Prostate gland (tissue), 2 donors: ENCODE measurements at places on chromosomes 6 and 20. TPM values are rescaled to one million over a fixed set of nuclear protein-coding genes. Genes with fewer than 3 reads are reported as not detected.

- H3K36me3 ChIP-seq: no peaks in the 10 kb centered on the region
- no peak for DNase-seq
- H3K27ac ChIP-seq: no peak overlapping the region
- H3K4me1 ChIP-seq: no peaks in the 10 kb centered on the region
- no peak overlapping the region for H3K4me3 ChIP-seq
These were observed 54.4 kb upstream of the PBOV1 start for GRCh38 chr6:138272533-138273315.

DNA sequence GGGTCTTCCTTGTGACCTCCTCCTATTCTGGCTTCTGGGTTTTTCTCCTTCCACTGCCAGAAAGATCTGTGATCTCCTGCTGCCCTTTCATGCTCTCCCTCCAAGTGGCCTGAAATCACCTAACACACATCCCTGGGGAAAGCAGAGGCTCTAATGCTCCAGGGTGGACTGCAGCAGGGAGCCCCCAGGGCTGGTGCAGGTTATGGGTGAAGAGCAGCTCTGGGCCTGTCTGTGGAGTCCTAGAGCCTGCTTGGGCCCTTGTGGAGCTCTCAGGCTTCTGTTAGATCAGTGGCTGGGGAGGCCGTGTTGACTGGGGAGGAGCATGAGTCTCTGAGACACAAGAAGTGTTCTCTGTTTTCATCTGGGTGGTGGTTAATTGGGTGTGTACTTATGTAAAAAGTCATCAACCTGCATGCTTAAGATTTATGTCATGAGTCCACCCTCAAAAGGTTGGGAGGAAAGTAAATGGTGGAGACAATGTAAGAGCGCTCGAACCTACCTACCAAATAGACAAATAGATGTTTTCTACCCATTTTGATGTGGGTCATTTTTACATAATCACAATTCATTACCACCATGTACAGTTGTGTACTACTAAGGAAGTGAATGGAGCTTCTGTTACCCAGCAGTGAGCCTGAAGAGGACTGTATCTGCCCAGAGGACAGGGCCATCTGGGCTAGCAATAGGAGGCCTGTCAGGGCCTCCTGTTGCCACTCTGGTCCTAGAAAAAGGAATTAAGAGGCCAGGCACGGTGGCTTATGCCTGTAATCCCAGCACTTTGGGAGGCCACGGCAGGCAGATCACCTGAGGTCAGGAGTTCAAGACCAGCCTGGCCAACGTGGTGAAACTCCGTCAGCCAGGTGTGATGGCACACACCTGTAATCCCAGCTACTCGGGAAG, 32.0 kb upstream of the RNF8 start:
- H3K4me3 ChIP-seq: no peak overlapping the region
- peaks cover 3% of the 10 kb centered on the region for H3K36me3 ChIP-seq
- no peaks in the 10 kb centered on the region for H3K27me3 ChIP-seq

PSMB9 gene
- 27.7 TPM for total RNA-seq

GRCh38 chr6:21375151-21376116, 218.1 kb upstream of the SOX4 start:
- H3K27me3 ChIP-seq: no peaks in the 10 kb centered on the region
- H3K27ac ChIP-seq: no peak overlapping the region
- H3K4me1 ChIP-seq: no peaks in the 10 kb centered on the region
- no peak overlapping the region for H3K4me3 ChIP-seq

- H3K27ac ChIP-seq: no peak overlapping the region
- H3K4me1 ChIP-seq: no peaks in the 10 kb centered on the region
- no peak overlapping the region for H3K4me3 ChIP-seq
- no peaks in the 10 kb centered on the region for H3K27me3 ChIP-seq
These were observed 91.4 kb upstream of the DEFB112 start for GRCh38 chr6:50141100-50141499.

DNA sequence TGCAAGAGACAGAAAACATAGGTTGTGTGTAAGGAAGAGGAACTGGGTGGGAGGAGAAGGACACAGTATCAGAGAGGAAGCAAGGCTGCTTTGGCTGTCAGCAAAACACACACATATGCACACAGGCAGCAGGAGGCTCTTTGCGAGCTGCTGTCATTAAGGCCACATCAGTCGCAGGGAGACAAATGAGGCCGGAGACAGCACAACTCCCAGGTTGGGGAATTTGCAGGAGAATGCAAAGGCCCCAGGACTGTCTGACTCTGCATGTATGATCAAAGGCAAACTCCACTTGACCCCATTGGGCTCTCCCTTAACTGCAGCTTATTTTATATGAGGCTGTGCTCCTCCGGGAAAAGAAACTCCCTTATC, 35.3 kb downstream of the METTL24 start:
- no peaks in the 10 kb centered on the region for H3K4me1 ChIP-seq
- H3K27me3 ChIP-seq: no peaks in the 10 kb centered on the region
- no peak overlapping the region for H3K4me3 ChIP-seq
- DNase-seq: no peak

DNA sequence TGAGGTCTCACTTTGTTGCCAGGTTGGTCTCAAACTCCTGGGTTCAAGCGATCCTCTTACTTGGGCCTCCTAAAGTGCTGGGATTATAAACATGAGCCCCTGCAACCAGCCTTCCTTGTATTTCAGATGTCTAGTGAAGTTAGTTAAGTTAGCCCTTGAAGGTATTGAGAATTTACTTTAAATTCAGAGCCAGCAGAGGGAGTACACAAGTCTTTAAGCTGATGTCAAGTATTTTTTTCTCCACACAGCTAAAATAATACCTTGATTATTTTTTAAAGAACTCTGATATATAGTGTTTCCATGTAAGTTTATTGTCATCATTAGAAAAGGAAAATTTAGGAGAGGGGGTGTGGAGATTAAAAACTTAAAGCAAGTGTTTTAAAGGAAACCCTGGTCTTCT, 9.8 kb downstream of the FOXO3 start:
- peaks cover 1% of the 10 kb centered on the region for H3K4me1 ChIP-seq
- H3K27me3 ChIP-seq: no peaks in the 10 kb centered on the region
- no peaks in the 10 kb centered on the region for H3K36me3 ChIP-seq
- DNase-seq: no peak

SOBP gene
- 15.8 TPM for total RNA-seq

- peak overlapping the region; percentile 5 for H3K27ac ChIP-seq
- peaks cover 6% of the 10 kb centered on the region for H3K4me1 ChIP-seq
- no peak for DNase-seq
These were observed 8.8 kb downstream of the CLDN20 start for GRCh38 chr6:155272353-155273232.

DNA sequence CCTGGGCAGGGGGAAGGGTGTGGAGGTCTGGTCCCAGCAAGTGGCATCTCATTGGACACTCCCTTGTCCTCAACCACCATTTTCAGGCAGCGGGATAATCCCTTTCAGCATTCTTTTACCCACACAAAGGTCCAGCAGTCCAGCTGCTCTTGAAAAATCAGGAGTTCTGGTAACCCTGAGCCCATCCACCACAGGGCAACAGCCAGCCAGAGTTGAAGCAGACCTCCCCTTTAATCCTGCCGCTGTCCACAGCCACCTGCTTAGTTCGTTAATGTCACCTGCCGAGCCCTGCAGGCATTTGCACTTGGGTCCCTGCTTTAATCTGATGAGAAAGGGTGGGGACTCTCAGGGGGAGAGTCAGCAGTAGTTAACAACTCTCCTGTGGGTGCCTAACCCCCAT, 11.1 kb downstream of the TMEM74B start:
- H3K36me3 ChIP-seq: peaks cover 3% of the 10 kb centered on the region
- no peaks in the 10 kb centered on the region for H3K4me1 ChIP-seq
- no peak for DNase-seq
- H3K27me3 ChIP-seq: no peaks in the 10 kb centered on the region

OPRM1 gene
- not detected for total RNA-seq

- no peak overlapping the region for H3K27ac ChIP-seq
- no peaks in the 10 kb centered on the region for H3K27me3 ChIP-seq
- H3K4me3 ChIP-seq: no peak overlapping the region
- peak; percentile 51 for DNase-seq
- no peaks in the 10 kb centered on the region for H3K36me3 ChIP-seq
These were observed 4.2 kb upstream of the CTSZ start for GRCh38 chr20:59010995-59011873.

DNA sequence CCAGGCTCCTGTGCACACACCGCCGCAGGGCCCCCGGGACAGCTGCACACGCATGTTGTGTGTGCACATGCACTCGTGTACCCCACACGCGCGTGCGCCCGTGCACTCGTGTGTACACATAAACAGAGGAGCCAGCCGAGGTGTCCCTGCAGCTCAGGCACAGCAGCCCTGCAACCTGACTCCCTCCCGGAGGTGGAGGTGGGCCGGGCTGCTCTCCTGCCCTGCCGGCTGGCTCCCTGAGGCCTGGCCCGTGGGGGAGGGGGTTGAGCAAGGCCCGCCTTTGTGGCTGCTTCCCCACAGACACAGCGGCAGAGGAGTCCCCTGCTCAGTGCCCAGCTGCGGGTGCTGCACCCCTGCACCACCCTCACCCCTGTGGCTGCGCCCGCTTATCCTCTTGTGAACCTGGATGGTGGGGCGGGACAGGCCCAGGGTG, 624 bp downstream of the RBBP8NL start:
- peak overlapping the region; percentile 67 for H3K27ac ChIP-seq
- peak; percentile 19 for DNase-seq
- H3K27me3 ChIP-seq: no peaks in the 10 kb centered on the region

DNA sequence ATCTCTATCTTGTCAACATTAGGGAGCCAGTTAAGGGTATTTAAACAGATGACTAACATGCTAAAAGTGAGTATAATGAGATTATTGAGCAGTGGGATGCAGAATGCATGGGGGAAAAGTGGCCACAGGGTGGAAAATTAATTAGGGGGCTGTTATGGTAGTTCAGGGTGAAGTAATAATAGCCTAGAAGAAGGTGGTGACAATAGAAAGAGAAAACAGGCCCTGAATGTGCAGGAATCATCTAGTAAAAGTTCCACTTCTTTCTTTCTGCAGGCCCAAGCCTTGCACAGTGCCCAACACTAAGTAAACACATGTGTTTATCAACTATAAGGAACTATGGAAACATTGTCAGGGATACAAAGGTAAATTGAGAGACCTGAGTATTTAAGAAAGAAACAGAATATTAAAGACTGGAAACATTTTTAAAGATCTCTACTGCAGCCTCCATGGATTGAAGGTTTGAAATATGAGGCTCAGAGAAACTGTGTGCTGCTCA, 7.1 kb upstream of the MYB start:
- no peaks in the 10 kb centered on the region for H3K36me3 ChIP-seq
- H3K4me3 ChIP-seq: no peak overlapping the region
- H3K27me3 ChIP-seq: no peaks in the 10 kb centered on the region
- DNase-seq: no peak
- H3K27ac ChIP-seq: peak overlapping the region; percentile 16
- H3K4me1 ChIP-seq: no peaks in the 10 kb centered on the region

DNA sequence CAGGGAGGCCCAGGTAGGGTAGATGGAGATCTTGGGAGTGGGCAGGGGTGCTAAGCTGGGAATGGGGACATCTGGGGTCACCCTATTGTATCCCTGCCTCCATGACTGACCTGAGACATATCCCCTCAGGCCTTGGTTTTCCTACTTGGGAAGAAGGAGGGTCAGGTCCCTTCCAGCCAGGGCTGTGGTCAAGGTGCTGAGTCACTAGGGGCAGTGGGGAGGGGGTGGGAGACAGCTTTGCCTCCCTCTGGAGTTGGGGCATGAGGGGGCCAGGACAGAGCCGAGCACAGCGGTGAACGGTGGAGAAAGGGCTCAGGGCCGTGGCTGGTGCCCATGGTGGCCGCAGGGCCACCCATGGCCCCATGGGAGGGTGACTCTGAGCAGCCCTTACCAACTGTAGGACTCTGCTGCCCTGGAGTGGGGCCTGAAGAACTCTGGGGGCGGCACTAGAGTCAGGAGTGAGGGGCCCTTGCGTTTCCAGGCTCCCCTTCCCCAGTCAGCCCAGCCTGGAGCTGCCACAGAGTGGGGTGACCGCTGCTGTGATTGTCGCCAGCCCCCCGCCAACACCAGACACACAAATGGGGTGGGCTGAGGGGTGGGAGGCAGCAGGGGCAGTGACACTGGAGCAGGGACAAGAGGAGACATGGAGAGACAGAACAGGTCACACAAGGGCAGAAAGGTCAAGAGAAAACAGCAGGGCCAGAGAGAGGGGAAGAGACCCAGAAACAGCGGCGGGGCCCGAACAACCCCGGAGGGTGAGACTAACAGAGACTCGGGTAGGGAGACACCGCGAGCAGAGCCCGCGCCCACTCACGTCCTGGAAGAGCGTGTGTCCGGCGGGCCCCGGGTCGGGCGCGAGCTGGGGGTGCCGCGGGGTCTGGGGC, 576 bp downstream of the NECAB3 start:
- no peaks in the 10 kb centered on the region for H3K36me3 ChIP-seq
- DNase-seq: no peak
- peak overlapping the region; percentile 70 for H3K4me3 ChIP-seq

DNA sequence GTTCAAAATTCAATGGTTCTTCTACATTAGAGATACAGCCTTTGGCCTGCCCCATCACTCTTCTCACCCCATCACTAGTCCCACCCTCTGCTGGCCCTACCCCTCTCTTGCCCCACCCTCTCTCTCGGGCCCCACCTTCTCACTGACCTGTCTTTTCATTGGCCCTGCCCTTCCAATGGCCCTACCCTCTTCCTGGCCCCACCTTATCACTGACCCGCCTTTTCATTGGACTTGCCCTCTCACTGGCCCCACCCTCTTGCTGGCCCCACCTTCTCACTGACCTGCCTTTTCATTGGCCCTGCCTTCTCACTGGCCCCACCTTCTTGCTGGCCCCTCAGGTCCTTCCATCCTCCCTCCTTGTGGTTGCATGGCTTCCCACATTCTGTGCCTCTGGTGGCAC, 107.2 kb upstream of the PLEKHG1 start:
- no peak overlapping the region for H3K4me3 ChIP-seq
- H3K27me3 ChIP-seq: no peaks in the 10 kb centered on the region
- no peak overlapping the region for H3K27ac ChIP-seq
- no peaks in the 10 kb centered on the region for H3K36me3 ChIP-seq

DNA sequence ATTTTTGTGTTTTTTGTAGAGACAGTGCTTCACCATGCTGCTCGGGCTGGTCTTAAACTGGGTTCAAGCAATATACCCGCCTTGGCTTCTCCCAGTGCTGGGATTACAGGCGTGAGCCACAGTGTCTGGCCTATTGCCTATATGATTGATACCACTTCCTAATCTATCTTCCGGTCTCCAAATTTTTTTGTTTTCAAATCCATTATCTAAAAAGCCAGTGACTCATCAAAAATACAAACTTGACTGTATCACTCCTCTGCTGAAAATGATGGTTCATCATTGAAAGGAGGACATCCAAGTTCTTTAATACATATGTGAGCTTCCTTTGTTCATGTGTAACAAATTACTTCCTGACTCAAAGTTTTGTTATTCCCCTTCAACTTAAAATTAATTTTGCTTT, 35.5 kb downstream of the FAM8A1 start:
- H3K4me3 ChIP-seq: no peak overlapping the region
- no peak overlapping the region for H3K27ac ChIP-seq
- H3K27me3 ChIP-seq: no peaks in the 10 kb centered on the region
- H3K36me3 ChIP-seq: peaks cover 5% of the 10 kb centered on the region
- H3K4me1 ChIP-seq: no peaks in the 10 kb centered on the region
- no peak for DNase-seq

THBS2 gene
- total RNA-seq: 3.3 TPM
